ENCODE measurements at places on chromosomes 12 and 14. TPM values are rescaled to one million over a fixed set of nuclear protein-coding genes. Genes with fewer than 3 reads are reported as not detected.
A peak's percentile ranks its signal among the peaks of the same experiment; 100 is the strongest.

SOAT2 gene
- total RNA-seq = 0.17 TPM

PIK3C2G gene
- not detected for total RNA-seq

ENDOU gene
- total RNA-seq = not detected

HOXC4 gene
- not detected for total RNA-seq

HHIPL1 gene
- total RNA-seq = not detected

GRCh38 chr12:98483621-98484503 is 31.5 kb upstream of the TMPO start:
- no peak for DNase-seq

- DNase-seq = no peak
Observed at GRCh38 chr14:77141214-77142004, at the start of gene ZDHHC22. Gene ZDHHC22 (minus strand): TSS chr14:77141791. CDS start chr14:77139738, 2,053 bp downstream.

DNA sequence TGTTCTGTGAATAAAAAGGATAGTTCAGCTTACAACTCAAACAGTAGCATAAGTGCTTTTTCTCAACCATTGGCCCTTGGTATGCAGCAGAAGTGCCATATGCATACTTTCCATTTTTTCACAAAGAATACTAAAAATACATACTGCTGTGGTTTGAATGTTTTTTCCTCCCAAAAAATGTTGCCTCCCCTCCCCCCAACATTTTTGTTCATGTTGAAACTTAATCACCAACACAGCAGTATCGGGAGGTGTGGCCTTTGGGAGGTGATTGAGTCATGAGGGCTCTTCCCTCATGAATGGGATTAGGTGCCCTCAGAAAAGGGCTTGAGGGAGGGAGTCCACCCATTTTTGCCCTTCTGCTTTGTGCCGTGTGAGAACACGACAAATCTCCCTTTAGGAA is 198.6 kb downstream of the ESR2 start:
- no peak for DNase-seq

GRCh38 chr14:55241673-55242072 is 29.5 kb upstream of the FBXO34 start:
- no peak for DNase-seq

DNA sequence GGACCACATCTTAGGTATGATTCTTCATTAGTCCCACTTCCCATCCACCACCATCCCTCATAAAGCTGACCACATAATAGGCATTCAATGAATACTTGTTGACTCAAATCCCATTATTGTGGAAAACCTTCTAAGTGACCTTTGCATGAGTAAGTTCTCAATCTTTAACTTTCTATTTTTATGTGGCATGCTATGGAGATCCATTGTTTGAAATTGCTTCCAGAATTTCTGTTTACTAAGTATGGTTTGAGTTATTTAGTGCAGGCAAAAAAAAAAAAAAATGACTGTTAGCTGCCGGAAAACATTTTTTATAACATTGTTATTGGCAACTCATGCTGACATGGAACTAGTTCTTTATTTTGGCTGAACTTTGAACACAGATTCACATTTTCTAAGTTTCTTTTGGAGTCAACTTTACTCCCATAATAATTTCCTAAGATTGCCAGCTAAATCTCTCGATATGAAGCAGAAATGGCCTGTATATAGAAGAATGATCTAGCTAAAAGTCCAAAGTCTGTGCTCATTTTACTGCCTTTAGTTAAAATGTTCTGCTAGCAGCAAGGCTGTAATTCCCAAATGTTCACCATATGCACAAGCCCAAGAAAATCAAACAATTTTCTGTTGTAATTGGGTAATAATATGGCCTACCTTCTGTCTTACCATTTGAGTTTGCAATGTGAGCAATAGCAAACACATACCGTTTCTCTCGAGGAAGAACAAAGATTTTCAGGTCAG is 77.9 kb downstream of the PTGER2 start:
- DNase-seq = peak; percentile 26

DNA sequence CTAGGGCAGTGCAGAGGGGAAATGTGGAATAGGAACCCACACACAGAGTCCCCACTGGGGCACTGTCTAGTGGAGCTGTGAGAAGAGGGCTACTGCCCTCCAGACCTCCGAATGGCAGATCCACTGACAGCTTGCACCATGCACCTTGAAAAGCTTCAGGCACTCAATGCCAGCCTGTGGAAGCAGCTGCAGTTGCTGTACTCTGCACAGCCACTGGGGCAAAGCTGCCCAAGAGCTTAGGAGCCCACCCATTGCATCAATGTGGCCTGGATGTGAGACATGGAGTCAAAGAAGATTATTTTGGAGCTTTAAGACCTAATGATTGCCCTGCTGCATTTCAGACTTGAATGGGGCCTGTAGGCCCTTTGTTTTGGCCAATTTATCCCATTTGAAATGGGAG is 21.7 kb upstream of the CCDC88C start:
- DNase-seq = no peak

DNA sequence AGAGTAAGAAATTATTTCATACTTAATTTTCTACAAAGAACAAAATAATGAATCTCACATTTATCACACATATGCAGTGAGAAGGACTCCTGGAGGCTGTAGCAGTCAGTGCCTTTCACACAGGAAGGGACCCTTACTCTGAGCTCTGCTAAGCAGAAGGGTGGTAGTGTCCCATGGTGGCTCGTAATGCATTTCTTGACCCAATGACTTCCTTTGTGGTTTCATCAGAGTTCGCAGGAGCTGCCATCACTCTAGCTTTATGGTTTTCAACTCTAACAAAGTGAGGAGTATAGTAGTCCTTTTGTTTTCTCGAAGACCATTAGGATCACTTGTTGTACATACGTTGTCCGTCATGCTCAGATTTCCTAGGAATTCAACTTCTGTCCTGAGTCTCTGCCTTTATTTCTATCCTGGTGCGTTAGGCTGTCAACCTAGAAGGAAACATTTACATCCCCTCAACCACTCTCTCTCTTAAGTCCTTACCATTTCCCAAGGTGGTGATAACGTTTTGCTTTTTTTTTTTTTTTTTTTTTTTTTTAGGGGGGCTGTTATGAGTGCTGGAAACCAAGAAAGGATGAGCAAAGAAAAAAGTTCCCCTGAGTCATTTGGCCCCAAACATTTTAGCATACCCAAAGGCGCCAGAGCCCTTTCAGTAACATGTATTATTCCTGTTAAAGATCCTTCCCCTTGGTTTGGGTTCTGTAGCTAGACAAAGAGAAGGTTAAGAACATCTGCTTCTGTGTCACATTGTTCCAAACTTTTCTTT is 37.2 kb downstream of the GABARAPL1 start:
- DNase-seq = no peak

- DNase-seq = no peak
Observed at GRCh38 chr12:111275308-111275707, 93.6 kb downstream of the PHETA1 start.
